ENCODE measurements at places on chromosomes 2 and 18.

DNA sequence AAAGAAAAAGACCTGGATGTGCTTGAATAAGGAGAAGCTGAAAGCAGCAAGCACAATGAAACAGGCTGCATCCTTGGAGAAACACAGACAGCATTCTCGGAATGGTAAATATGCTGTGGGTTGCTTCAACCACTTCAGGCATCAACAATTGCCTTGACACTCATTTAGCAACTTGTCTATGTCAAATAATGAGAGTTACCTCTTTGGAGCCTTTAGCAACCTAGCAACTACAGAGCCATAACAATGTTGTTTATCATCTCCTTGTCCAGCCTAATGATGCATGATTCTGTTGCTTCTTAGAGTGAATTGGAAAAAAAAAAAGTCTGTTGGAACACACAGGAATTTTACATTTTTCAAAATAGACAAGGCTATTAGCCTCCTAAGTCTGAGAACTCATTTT lies 410.6 kb downstream of the PIK3C3 start:
- DNase-seq = no peak

DNA sequence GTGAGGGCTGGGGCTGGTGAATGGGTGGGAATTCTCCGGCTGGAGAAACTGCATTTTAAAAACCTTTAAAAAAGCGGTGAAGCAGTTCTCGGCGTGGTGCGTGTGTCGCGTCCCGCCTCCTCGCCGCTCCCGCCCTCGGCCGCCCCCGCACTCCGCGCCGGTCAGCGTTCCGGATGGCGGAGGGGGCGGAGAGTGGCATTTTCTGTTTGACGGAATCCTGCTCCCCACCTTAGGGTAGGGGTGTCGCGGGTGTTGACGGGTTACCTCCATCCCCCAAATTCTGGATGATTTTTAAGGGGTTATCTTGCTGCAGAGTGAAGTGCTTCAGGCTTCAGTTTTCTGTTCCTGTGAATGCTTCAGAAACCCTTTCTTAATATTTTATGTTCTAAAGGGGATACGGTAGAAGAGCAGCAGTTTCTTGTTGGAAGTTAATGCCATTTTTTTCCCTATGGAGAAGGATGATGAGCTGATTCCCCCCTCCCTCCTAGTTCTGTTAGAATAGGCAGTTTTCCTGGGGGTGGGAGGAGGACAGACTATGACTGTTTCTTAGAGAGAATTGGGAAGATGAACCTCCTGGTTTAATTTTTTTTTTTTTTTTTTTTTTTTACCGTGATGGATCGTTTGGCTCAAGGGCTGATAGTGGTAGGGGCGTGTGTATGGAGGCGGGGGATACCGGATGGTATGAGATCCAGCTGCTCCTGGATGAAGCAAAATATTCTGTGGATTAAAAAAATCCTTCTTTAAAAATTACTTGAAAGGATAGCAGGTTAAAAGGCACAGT lies 756 bp downstream of the ABI2 start:
- DNase-seq = no peak

DNA sequence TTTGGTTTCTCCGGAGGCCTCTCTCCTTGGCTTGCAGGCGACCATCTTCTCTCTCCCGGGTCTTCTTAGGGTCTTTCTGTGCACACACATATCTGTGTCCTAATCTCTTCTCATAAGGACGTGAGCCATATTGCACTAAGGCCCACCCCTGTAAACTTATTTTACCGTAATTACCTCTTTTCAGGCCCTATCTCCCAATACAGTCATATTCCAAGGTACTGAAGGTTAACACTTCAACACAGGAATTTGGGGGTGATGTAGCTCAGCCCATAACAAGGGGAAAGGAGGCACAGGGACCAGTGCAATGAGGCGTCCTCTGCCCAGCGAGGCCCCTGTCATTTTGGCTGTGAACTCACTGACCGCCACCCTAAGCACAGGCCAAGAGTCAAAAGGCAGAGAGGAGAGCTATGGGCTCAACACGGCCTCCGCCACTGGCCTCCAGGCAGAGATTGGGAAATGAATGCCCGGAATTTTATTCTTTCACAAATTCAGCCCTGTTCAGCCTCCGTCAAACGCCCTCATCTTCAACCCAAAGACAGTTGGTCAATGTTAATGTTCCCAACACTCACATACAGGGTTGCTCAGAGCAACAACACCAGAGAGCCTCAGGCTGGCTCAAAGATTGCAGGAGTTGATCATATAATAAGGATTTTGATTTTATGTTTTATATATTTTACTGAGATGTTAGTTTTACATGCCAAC lies 15.9 kb upstream of the NMUR1 start:
- DNase-seq = no peak

- no peak for DNase-seq
These were observed 48.4 kb downstream of the NEMP2 start for GRCh38 chr2:190486037-190486623.
